ENCODE measurements at places on chromosomes 1 and 21.

GRCh38 chr1:34013958-34014737 is 150.3 kb downstream of the HMGB4 start:
- peak; percentile 28 for DNase-seq

GRCh38 chr1:208179961-208180409 is 64.2 kb downstream of the PLXNA2 start:
- DNase-seq = no peak

GRCh38 chr1:78079580-78079979 is 33.8 kb downstream of the GIPC2 start:
- no peak for DNase-seq

- peak; percentile 60 for DNase-seq
These were observed at the start of gene CCDC28B for GRCh38 chr1:32200226-32201010. Gene CCDC28B, plus strand, starts transcription at chr1:32200595. Its CDS starts 1,341 bp downstream, at chr1:32201936.

DNA sequence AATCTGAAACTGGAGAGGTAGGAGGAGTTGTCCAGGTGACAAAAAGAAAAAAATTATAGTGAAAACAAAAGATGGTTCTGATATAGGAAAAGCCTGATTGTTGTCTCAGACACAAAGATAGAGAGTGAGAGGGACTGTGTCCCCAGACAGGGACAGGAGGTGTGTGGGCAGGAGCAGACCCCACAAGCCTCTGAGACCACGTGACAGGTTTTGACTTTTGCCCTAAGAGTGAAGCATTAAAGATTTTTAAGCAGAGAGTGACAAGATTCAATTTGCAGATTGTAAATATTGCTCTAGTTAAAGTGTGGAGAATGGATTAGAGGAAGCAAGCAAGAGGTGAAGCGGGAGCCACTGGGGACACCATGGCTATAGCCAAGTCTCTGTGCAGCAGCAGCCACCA is 10.4 kb downstream of the PRR9 start:
- DNase-seq = no peak

DNA sequence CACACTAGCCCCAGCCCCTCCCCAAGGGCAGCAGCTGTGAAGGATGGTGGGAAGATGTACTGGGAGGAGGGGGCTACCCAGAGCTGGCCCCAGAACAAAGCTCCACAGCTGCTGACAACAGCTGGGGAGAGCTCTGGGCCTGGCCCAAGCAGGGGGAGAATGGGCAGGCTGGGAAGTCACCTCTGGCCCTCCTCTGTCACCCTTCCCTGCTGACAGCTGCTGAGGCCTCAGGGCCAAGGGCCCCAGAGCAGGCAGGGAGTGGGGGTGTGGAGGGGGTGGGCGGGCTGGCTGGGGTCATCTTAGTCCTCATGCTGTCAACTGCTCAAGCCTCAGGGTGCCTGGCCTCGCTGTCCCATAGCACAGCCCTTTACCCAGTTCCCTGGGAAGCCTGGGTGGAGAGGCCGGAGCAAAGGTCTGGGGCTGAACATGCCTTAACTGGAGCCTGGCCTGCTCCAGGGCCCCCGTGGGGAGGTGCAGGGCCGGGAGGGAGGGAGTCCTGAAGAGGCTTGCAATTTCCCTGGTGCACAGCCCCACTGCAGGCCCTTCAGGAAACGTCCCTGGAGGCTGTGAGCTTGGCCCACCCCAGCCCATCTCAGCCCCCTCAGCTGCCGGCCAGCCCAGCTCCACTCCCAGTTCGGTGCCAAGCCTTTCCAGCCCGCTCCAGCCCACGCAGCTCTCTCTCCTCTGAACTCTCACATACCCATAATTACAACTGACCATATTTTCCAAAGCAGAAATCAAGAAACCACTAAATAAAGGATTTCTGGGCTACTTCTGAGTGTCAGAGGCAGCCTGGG is 25.7 kb downstream of the HSPG2 start:
- DNase-seq = no peak

GRCh38 chr1:154772606-154773506 is 97.2 kb downstream of the KCNN3 start:
- no peak for DNase-seq

DNA sequence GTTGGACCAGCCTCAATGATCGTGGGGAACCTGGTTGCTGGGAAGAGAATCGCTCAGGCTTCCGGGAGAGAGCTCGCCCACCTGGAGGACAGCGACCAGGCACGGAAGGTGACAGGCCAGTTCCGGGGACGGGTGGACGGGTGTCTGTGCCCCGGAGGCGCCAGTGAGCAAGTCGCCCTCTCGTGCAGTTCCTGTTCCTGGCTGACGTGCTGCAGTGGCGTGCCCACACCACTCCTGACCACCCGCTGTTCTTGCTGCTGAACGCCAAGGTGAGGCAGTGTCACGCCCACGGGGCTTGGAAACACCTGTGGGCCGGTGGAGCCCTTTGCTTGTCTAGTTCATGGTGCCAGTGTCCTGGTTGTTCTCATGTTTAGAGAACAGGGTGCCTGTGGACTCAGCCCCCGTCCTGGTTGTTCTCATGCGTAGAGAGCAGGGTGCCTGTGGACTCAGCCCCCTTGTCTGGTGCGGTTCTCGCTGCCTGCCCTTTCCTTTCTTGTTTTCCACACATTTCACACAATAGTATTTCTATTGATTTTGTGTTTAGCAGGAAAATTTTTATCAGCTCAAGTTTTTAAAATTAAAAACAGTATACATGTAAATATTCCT is 53.1 kb downstream of the S100B start:
- DNase-seq = peak; percentile 74

DNA sequence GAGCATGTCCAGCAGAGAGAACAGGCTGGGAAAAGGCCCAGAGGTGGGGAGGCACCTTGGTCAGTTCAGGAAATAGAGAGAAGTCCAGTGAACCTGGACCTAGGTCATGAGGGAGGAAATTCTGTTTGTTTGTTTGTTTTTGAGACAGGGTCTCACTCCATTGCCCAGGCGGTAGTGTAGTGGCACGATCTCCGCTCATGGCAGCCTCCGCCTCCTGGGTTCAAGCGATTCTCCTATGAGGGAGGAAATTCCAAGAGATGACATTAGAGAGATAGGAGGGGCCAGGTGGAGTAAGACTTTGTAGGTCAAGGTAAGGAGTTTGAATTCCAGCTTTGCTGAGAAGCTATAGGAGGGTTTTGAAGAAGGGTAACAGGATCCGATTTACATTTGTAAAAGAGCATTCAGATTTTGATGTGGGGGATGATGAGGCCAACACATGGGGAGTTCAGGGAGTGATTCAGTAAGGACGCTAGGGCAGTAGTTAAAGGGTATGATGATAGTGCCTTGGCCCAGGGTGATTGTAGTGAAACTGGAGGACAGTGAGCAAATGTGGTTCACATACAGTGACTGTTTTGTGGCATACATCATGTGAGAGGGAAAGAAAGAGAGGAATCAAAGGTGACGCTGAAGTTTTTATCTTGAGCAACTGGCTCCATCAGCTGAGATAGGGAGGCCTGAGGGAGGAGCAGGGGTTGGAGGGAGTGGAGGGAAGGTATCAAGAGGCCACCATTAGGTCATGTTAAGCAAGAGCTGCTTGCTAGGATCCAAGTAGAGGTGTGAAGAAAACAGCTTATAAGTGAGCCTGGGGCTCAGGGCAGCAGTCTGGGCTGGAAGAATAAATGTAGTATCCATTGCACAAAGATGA is 8.3 kb upstream of the TRABD2B start:
- DNase-seq = no peak

DNA sequence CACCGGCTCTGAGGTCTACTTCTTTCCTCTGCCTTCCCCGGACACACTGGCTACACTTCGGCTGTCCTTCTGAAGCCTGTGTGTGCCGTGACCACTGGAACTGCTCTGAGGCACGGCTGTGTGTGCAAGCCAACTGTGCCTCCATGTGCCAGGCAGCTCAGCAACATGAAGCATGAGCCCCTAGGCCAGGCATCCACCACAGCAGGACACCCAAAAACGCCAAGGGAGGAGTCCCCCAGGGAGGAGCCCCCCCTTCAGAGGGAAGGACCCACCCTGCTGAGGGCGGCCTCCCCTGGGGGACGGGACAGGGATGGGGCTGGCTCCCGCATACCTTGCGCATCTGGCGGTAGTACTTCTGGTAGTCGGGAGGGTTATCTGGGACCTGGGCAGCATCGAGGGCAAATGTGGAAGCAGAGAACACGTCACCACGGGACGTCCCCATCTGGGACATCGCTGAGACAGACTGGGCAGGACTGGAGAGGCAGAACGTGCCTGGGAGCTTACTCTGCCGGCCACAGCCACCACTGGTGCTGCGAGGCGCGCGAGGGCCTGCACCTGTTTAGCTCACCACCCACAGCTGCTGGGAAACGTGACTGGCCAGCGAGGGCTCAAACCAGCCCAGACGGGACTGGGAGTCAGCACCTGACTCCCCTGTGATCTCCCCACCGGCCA is 20.5 kb downstream of the LSS start:
- DNase-seq = no peak

DNA sequence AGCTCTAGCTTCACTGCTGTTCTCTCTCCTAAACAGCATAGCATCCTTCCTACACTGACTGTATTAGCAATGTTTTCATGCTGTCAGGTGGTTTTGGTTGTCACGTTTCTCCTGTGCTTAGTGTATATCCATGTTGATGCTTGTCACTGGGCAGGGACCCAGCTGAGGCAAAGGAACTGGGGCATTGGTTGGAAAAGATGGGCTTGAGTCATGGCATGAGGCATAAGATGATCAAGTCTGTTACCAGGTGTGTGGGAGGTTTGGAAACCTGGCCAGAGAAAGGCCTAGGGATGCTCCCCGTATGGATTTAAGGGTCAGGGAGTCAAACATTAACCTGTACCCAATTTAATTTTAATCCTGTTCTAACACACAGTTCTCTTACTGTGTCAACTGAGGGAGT is 69.6 kb downstream of the OSBPL9 start:
- DNase-seq = no peak

GRCh38 chr1:234668577-234668955 is 58.6 kb upstream of the IRF2BP2 start:
- DNase-seq = no peak

- no peak for DNase-seq
These were observed 37.8 kb upstream of the TMPRSS2 start for GRCh38 chr21:41545500-41546359.

DNA sequence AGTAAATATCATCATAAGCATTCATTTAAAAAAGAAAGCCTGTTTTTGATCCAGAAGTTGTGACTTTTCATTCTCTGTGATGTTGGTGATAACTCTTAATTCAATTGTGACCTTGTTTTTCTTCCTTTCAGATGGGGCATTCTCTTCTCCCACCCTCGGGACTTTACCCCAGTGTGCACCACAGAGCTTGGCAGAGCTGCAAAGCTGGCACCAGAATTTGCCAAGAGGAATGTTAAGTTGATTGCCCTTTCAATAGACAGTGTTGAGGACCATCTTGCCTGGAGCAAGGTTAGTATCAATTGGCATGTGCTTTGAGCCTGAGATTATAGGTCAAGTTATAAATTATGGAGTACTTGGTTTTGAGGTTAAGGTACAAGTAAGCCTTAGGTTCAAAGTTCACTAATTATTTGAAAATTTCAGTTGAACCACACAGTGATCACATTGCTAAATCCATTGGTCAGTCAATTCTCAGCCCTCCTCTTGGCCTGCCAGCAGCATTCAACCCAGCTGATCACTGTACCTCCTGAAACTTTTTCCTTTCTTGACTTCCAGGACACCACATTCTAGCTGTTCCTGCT is 4.1 kb downstream of the PRDX6 start:
- DNase-seq = no peak

GRCh38 chr1:91541918-91542533 is 41.4 kb downstream of the CDC7 start:
- no peak for DNase-seq

GRCh38 chr1:19955534-19956170 is 23.8 kb downstream of the PLA2G2A start:
- DNase-seq = no peak

DNA sequence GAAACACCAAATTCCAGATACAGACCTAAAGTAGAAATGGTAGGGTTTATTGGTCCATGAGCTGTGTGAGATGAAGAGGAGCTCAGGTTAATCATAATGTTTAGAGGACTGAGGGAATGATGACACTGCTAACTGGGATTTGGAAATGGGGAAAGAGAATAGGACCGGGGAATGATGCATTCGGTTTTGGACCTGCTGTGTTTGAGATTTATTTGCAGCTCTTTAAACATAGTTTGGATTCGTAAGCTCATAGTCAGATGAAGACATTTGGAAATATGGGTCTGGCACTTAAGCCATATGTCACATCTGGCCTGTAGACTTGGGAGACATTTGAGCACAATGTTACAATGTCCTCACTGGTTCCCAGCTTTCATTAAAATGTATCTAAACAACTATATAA is 127.9 kb upstream of the DUSP10 start:
- no peak for DNase-seq

DNA sequence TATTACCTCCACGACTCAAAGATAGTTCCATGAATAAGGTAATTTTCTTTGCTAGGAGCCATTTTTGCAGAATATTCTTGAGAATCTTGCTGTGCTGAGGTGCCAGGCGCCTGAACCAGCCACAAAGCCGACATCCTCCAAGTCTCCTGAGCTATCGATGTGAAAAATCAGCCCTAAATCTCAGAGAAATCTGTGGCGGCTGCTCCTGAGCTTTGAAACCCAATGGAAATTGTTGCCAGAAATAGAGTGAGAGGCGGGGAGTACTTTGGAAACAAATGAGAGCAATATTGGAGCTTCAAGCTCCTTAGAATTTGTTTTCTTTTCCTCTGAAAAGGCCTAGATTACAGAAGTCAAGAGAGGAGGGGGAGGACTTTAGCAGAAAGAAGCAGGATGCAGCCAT is 6.3 kb downstream of the CAMK1G start:
- DNase-seq = no peak

GRCh38 chr1:16628361-16629111 is 15.2 kb upstream of the NBPF1 start:
- DNase-seq = peak; percentile 88

DNA sequence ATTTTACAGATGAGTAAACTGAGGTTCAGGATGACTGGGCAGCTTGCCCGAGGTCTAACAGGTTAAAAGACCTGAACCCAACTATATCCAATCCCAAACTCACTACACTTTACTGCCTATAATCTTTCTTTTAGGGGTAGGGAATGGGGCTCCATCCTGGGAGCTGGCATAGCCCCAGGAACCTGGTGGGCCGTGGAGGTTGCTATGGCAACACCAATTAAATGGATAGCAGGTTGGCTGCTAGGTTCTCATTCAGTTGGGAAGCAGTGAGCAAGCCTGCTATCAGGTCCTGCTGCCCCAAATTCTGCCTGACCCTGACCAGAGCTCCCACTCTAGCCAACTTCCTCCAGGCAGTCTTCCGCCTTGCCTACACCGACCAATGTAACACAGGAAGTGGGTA is 40.9 kb downstream of the LRP8 start:
- DNase-seq = no peak

DNA sequence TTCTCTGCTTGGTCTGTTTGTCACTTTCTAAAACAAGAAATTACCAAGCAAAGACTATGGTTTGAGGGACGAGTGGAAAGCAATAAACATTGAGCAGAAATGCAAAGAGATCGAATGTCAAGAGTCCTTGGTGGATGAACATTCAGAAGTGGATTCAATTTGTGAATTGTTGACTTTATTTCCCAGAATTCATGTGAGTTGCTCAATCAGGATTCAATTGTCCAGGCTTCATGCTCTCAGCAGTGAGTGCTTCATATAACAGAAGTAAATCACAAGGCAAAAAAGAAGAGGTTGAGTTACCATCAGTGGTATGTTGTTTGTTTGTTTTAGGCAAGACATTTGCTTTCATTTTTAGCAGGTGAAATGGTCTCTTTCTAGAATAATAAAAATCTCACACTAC is 31.9 kb downstream of the NGF start:
- no peak for DNase-seq

GRCh38 chr1:183023146-183023600 is at the start of gene LAMC1:
Gene LAMC1, plus strand, starts transcription at chr1:183023420. Its CDS starts 297 bp downstream, at chr1:183023717.
- DNase-seq = peak; percentile 76

All from upper lobe of left lung (tissue), 6 donors.